ENCODE measurements at places on chromosomes 16 and 17. TPM values are rescaled to one million over a fixed set of nuclear protein-coding genes. Genes with fewer than 3 reads are reported as not detected.

DNA sequence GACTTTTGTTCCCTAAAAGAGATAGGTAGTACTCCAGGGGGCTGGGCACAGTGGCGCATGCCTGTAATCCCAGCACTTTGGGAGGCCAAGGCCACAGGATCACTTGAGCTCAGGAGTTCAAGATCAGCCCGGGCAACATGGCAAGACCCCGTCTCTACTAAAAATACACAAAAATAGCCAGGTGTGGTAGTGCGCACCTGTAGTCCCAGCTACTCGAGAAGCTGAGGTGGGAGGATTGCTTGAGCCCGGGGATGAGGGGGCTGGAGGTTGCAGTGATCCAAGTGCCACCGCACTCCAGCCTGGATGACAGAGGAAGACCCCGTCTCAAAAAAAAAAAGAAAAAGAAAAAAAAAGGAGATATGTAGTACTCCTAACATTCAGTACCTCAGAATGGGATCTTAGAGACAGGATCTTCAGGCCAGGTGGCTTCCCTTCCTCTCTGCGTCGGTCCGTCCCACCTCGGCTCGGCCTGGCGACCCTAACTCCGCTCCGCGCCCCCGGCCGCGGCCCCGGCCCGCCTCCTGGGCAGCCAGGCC is 89.6 kb downstream of the CDC27 start:
- no peak for DNase-seq

GRCh38 chr17:34051046-34051445 is 204.0 kb upstream of the CCL2 start:
- no peak for DNase-seq

GRCh38 chr16:48676836-48677235 is 66.9 kb upstream of the N4BP1 start:
- DNase-seq: no peak

GRCh38 chr16:162271-162991 is 3.3 kb upstream of the HBM start:
- no peak for DNase-seq

GRCh38 chr16:75234856-75235696 is 16.3 kb downstream of the CTRB1 start:
- no peak for DNase-seq

Gene HBQ1
- not detected for total RNA-seq

Gene NPIPA5
- 7.1 TPM for total RNA-seq
